ENCODE measurements at places on chromosomes 12 and 14. TPM values are rescaled to one million over a fixed set of nuclear protein-coding genes. Genes with fewer than 3 reads are reported as not detected.

Gene SERPINA6
- total RNA-seq: not detected

Gene FAM90A1
- total RNA-seq: not detected

Gene KRT8
- total RNA-seq: 29.1 TPM

- peak; percentile 80 for DNase-seq
These were observed 781 bp downstream of the NPAS3 start for GRCh38 chr14:32939254-32940065.

Gene ART4
- total RNA-seq: 0.83 TPM

- no peak for DNase-seq
These were observed 59.1 kb downstream of the LRP6 start for GRCh38 chr12:12207746-12208145.

Gene SOAT2
- total RNA-seq: not detected

DNA sequence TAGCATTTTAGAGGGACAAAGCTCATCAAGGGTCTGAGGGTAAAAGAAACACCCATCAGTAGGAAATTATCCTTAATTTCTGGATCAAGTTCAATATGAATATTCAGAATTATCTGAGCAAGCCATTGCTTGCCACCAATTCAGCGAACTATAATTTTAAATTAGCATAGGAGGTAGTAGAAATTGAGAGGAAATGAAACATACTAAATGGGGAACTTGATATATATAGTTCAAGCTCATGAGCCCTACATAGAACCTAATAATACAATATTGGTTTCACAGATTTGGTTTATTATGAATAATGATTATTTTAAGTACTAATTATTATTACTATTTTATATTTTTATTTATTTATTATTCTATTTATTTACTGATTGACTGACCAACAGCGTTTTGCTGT is 42.1 kb upstream of the GXYLT1 start:
- no peak for DNase-seq

Gene RNF212B
- not detected for total RNA-seq

GRCh38 chr12:16560273-16560672 is 45.7 kb downstream of the LMO3 start:
- no peak for DNase-seq

DNA sequence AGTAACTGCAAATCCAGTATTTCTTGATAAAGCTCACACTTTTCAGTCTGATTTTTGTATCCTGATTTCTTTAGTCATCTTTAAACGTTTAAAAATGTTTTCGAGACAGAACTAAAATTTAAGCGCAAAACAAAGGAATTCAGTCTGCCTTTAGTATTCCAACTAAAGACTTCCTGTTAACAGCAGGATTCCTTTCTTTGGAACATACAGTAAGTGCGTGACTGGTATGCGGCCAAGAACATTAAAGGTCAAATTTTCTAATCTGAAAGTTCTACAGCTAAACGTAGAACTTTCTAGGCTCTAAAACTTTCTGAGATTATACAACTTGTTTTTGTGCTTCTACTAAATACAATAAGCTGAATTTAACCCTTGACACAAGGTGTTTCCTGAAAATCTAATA is 9.9 kb downstream of the SAV1 start:
- no peak for DNase-seq

Gene REM2
- total RNA-seq: not detected

DNA sequence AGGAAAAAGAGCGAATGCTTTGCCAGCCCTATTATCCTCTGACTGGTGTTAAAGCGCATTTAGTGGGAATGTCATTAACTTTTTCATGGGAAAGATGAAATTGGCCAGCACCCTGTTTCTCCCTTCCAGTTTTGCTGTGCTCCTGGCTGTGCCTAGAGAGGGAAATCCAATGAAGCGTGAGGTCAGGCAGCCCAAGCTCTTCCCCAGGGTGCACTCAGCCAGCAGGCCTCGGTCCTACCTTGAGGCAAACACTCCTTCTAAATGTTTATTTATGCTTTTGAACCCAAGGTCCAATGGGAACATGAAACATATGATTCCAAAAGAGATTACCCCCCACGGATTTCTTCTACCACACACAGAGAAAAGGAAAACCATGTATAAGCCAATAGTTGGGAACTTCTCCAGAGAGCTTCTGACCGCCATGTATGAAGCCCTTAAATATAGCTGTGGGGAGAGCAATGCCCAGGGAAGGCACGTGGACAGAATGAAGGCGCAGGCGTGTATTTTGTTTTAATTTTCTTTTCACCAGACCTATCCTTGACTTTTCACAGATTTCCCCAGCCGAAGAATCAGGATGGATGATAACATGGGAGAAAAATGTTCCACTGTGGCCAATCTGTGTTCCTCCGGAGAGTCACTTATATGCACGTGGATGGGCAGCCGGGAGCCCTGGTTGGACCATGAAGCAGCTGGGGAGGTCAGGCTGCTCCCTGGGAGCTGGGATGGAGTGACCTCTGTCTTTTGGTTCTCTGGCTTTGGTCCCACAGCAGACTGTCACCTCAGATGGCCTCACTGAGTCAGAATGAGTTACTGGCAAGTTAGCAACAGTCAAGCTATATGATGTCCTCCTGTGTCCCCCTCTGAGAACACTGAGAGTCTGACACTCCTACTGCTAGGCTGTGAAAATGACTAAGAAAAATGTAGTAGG is 37.3 kb downstream of the GPR135 start:
- DNase-seq: peak; percentile 67

Gene VRTN
- total RNA-seq: not detected

DNA sequence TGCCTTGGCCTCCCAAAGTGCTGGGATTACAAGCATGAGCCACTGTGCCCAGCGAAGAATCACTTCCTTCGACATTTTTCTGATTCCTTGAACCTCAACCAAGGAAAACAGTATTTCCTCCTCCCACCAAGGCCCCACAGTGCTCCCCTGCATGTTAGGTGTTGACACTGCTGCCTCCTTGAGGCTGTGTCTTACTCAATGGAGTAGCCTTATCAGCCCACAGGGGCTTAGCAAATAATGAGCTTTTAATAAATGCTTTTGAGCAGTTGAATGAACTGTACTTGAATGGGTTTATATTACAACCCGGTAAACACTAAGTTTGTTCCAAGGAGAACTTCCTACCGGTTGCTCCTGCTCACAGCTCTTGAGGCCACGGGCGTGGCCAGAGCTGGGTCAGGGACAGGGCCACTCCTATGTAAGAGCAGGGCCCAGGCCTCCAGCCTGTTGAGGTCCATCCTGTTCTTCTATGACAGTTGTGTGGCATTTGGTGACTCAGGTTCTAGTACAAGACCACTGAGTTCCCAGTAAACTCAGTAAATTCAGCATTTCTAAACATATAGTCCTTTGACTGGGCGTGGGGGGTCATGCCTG is 36.8 kb upstream of the TUBA1A start:
- DNase-seq: no peak

DNA sequence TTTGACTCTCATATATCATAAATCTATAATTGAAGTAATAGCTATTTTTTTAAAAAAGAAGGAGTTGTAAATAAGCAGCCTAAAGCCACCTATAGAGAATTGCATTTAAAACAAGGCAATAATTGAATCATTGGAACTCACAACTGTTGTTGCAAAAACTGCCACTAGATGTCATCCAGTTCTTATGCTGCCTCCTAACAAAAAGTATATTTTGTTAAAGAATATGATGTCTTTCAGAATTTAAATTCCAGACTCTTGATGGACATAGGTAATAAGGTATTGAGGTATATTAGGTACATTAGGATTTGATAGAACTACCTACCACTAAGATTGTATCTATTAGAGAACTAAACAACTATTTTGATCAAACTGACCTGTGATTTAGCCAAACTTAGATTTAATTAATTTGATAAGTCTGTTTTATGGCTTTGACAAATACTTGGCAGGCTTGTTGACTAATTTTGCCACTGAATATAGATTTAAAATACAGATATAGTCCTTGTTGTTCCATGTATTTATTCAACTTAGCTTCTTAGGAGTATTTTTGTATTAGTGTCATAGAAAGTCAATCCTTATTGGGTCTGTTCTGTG is 401.4 kb downstream of the RPL10L start:
- no peak for DNase-seq

- DNase-seq: no peak
These were observed 16.5 kb downstream of the KLHL28 start for GRCh38 chr14:44945264-44945663.

DNA sequence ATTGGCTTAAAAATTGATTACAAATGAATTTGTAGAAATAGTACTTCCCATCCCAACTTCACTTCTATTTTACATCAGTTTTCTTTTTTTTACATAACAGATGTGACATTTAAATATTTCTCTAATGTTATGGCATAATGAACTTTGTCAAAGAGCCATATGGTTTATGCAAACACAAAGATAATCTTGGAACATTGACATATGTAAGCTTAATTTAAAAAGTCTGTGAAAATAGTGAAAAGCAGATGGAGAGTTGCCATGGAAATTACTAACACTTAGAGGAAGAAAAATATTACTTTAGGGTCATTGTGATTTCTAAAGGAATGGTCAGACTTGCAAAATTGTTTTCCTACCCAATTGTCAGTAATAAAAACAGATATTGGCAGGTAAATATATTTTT is 232.4 kb downstream of the AEBP2 start:
- no peak for DNase-seq

- no peak for DNase-seq
These were observed 11.1 kb downstream of the PLBD2 start for GRCh38 chr12:113369391-113369985.

- no peak for DNase-seq
These were observed 9.1 kb downstream of the CEP170B start for GRCh38 chr14:104874110-104874531.

GRCh38 chr12:1473418-1473817 is 121.0 kb downstream of the FBXL14 start:
- no peak for DNase-seq

- no peak for DNase-seq
These were observed 270.7 kb upstream of the PDE3A start for GRCh38 chr12:20097626-20098025.

GRCh38 chr12:132251741-132252490 is 77.5 kb downstream of the GALNT9 start:
- no peak for DNase-seq

- no peak for DNase-seq
These were observed 113.1 kb downstream of the TTC6 start for GRCh38 chr14:37708481-37708880.

DNA sequence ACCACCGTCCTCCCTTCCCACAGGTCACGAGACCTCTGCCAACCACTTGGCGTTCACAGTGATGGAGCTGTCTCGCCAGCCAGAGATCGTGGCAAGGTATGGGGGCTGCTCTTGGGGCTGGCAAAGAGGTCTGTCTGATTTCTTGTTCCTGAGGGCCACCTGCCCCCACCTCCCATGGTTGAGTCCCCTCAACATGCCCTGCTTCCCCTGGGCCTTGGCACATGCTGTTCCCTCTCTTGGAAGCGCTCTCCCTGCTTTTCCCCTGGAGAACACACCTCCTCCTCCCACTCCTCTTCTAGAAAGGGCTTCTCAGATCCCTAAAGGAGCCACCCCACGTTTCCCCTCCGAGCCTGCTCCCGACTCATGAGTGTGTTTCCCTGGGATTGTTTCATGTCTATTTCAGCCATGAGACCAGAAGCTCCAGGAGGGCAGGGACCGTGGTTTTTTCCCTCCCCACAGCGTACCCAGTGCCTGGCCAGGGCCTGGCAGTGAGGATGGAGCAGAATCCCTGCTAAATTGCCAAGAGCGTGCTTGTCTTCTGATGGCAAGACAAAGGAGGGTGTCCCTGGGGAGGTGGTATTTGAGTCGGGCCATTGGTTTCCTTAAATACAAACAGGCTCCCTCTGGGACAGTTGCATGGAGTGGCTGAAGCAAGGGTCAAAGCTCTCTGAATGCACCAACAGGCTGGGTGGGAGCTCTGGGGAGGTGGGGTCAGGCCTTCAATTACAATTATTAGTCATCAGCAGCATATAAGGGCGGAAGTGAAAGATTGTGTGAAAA is 34.1 kb downstream of the CYP46A1 start:
- no peak for DNase-seq

DNA sequence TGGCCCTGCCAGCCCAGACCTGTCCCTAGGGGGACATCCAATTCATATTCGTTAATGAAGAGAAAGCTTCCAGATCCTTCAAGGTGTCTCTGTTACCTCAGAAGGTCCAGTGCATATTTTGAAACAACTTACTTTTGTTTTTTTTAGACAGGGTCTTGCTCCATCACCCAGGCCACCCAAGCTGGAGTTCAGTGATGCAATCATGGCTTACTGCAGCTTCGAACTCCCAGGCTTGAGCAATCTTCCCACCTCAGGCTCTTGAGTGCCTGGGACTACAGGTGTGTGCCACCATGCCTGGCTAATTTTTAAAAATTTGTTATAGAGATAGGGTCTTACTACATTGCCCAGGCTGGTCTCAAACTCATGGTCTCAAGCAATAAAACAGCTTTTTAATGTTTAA is 48.4 kb downstream of the B4GALNT3 start:
- no peak for DNase-seq

- no peak for DNase-seq
These were observed 203.6 kb downstream of the NOVA1 start for GRCh38 chr14:26394150-26394810.

Gene ERBB3
- total RNA-seq: 29.0 TPM

- DNase-seq: peak; percentile 77
These were observed 45.9 kb upstream of the IFNG-AS1 start for GRCh38 chr12:67943141-67943892.

Gene DNAAF2
- total RNA-seq: 11.5 TPM
